ENCODE measurements at places on chromosomes 7 and 10.

GRCh38 chr7:27199849-27200760 is at the start of gene HOXA13:
Gene HOXA13, minus strand, starts transcription at chr7:27200091. Its CDS starts 14 bp downstream, at chr7:27200077.
- no peak for DNase-seq

DNA sequence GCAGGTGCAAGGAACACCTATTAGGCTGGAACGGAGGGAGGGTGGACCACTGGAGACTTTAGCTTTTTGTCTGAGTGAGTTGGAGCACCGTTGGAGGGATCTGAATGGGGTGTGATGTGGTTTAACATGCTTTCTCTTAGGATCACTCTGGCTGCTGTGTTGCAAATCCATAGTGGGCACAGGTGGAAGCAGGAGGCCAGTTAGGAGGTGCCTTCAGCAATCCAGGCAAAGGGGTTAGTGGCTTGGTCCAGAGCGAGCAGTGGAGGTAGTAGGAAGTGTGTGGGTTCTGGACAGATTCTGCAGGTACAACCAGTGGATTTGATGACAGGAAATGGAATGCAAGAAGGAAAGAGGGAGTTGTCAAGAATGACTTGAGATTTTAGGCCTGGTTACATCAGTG is 95.0 kb downstream of the MMRN2 start:
- DNase-seq = no peak

- no peak for DNase-seq
Observed at GRCh38 chr7:140674899-140675701, 2.4 kb downstream of the ADCK2 start.

DNA sequence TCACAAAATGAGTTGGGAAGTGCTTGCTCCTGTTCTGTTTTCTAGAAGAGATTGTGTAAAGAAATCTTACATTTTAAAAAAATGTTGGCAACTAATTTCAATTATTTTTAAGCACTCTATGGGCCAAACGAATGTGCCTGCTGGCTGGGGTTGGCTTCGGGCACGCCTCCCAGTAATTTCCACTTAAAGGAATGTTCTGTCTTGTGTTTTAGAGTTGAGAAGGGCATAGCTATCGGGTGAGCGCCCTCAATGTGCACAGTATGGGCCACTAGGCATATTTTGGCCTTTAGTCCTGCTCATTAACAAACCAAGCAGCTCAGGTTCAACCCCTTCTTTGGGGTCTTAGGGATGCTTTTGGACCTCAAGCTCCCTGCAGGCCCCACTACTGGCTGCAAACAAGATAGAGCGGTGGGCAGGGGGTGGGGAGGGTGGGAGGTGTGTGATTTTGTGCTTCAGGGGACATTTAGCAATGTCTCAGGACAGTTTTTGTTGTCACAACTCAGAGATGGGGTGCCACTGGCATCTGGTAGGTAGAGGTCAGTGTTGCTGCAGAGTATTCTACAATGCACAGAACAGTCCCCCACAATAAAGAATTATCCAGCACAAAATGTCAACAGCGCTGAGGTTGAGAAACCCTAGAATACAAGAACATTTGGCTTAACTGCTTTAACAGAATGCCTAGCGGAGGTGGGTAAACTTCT is 40.7 kb downstream of the TACC2 start:
- DNase-seq = no peak

DNA sequence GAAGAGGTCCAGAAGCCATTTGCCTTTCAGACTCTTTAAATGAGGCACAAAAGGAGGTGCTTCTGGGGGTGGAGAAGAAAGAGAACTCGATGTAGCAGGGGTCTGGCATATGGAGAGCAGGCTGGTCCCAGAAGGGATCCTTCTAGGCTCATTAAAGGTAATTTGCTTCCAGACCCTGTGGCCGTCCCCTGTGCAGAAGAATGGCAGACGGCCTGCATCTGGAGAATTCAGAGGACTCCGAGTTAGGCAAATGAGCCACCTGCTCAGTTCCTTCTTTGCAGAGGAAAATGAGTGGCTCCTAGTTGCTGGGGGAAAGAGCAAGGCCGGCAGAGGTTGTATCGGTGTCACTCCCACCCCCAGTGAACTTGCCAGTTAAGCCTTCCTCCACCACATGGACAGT is 73.8 kb upstream of the FAM180A start:
- no peak for DNase-seq

- DNase-seq = no peak
Observed at GRCh38 chr10:84176351-84176750, 2.8 kb downstream of the GPR15LG start.

DNA sequence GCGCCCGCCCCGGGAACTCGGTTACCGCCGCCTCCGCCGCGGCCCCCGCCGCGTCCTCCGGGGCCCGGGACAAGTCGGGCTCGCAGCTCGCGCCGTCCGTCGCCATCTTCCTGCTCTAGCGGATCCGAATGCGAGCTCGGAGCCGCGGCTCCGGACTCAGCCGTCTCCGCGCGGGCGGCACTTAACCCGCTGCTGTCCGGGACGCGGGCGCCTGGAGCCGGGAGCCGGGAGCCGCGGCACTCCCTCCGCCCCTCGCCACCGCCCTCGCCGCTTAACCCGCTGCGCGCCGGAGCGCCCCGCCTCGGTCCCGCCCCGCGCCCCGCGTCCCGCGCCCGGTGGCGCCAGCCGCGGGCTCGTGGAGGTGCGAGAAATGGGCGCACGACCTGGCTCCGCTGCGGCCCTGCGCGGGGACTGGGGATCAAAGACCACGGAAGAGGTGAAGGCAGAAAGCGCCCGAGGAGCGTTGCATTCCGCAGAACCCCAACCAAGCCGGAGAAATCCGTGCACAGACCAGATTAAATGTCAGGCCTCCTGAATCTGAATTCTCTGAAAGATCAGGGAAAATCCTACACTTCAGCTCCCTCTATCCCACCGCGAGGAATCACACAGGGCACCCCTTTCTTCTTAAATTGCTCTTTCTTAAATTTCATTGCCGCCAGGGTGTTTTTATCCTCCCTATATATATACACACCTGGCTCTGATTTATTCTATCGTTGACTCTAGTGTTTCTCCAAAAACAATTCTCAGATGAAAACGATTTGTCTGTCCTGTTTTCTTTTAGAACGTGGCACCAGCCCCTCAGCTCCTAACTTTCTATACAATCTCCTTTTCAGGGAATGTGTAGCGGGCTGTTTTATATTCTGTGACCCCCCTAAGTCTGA is at the start of gene CTTNBP2:
Gene CTTNBP2 (minus strand): TSS at position 132 of the 881 bp plus-strand sequence. CDS start 26 bp downstream, at position 106.
- DNase-seq = no peak

DNA sequence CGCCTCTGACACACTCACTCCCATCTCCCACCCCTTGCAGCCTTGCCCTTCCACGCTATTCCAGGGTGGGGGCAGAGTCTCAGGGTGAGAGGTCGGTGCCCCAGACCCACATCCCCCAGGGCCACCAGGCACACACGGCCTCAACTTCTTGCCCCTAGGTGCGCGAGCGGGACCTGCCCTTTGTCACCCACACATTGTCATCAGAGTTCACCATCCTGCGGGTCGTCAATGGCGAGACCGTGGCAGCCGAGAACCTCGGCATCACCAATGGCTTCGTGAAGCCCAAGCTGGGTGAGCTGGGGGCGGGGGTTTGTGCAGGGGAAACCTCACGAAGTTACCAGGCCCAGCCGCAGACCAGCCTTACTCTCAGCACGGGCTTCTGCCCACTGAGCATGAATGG is 53.3 kb downstream of the CASTOR2 start:
- no peak for DNase-seq

DNA sequence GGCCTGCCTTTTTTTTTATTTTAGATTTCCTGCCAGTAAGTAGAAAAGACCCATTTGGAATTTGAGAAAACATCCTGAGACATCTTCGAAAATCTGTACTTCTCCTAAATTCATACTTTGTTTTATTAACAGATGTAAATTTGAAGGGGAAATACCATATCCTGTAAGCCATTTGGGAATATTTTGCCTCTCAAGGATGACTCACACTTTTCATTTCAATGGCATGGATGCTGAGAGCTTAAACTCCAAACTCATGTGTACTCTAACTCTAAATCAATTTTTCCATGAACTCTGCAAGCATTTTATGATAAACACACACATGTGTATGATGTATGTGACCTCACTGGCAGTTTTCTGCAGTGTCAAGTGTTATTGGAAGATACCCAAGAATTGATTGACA is 89.0 kb downstream of the SEMA3A start:
- no peak for DNase-seq

DNA sequence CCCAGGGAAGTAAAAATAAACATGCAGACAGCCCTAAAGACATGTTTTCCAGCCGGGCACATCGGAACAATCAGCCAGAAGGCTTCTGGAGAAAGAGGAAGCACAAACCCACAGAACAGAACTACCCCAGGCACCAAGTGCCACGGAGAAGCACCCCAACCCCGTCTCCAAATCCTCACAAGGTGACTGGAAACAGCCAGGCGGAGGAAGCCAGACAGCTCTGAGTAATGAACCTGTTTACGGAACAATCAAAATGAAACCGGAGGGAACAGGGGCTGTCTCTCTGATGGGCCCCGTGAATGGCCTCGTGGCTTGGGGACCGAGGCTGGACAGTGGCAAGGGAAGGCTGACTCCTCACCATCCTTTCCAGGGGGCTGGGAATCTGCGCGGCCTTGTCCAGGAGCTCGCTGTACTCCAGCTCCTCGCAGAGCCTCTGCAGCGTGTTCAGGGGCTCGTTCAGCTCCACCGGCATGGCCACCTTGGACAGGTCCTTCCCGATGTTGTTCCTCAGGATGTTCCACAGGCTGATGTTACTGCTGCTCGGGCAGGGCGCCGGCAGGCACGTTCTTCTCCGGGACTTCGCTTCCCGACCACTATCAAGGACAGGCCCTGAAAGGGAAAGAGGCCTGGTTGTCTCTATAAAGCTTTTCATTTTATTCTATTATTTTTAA is 77.0 kb upstream of the GSDME start:
- no peak for DNase-seq

- DNase-seq = no peak
Observed at GRCh38 chr7:97845622-97846203, 26.5 kb downstream of the ASNS start.

DNA sequence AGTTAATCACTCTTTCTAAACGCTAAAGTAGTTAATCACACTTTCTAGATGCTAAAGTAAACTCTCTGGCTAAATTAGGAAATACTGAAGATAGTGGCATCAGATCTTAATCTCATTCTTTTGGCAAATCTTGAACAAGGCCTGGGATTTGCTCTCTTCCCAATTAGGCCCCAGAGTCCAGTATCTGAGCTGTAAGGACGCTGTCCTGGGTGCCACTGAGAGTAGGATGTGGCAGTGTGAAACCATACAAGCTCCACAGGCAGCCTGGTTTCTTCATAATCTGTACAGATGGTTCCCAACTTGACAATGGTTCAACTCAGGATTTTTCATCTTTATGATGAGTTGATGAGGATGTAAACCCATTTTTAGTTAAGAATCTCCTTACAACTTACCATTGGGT is 36.9 kb downstream of the GRB10 start:
- DNase-seq = no peak

DNA sequence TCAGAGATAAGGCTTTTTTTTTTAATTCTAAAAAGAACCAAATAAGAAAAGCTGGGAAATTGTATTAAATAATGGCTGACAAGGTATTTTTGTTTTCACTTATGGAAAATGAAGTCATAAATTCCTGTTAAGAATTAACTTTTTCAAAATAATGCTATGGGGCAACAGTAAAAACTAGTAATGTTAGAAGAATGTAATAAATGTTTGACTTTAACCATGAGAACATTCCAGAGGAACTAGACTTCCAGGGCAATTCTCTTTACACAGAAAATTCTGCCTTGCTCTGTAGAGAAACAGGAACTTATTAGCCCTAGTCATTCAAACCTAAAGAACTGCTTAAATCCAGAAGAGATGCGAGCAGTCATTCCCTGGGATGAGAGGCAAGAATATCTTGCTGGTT is 571.1 kb downstream of the IPMK start:
- DNase-seq = no peak

DNA sequence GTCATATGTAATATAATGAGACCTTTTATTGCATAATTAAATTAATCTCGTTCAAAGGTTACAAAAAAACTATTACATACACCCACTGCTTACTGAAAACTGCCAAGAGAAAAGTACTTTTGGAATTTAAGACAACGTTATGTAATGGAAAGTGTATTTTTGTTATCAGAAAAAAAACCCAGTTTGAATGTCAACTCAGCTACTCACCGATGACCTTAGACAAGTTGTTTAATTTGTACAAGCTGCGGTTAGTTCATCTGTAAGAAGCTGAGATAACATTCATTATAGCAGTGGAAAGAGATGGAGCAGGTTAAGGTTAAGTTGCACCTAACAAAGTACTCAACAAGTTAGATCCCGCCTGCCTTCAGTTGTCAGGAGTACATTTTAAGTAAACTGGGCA is 1.1 kb downstream of the PSMA2 start:
- no peak for DNase-seq
